ENCODE measurements at places on chromosomes 3 and 15.

DNA sequence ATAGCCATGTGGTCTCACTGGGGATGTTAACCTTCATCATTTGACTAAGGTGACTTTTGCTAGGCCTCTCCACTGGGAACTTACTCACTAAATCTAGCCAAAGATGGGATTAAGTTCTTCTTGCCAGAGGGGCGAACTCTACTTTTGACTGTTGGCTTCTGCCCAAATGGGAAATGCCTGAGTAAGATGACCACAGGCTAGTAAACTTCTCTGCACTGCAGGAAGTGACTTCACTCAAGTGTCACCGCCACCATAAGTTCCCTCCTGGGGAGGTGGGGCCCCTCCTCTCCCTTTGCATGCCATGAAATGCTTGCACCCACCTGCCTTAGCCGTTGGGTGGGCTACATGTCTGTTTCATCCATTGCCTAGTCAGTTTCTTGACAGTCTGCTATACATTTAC lies 388.3 kb downstream of the FEZF2 start:
- DNase-seq = no peak

GRCh38 chr15:82530606-82531379 lies 9.5 kb downstream of the RPS17 start:
- peak; percentile 86 for DNase-seq

DNA sequence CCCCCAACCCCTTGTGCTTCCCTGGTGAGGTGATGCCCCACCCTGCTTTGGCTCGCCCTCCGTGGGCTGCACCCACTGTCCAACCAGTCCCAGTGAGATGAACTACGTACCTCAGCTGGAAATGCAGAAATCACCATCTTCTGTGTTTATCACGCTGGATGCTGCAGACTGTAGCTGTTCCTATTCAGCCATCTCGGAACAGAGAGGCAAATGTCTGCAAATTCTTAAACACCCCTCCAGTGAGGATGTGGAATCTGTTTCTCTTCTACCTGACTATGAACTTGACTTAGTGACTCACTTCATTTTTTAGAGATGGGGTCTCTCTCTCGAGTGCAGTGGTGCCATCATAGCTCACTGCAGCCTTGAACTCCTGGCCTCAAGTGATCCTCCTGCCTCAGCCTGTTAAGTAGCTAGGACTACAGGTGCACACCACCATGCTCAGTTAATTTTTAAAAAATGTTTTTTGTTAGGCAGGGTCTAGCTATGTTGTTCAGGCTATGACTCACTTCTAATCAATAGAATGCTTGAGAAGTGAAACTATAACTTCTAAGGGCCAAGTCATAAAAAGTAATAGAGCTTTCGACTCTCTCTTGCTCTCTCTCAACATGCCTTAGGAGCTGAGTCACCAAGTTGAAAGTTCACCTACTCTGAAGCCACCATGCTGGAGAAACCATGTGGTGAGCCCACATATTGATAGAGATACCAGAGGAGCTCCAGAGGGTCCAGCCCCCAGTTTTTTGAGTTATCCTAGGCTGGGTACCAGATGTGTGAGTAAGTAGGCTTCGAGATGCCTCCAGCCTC lies 11.5 kb upstream of the PARP14 start:
- DNase-seq = no peak

DNA sequence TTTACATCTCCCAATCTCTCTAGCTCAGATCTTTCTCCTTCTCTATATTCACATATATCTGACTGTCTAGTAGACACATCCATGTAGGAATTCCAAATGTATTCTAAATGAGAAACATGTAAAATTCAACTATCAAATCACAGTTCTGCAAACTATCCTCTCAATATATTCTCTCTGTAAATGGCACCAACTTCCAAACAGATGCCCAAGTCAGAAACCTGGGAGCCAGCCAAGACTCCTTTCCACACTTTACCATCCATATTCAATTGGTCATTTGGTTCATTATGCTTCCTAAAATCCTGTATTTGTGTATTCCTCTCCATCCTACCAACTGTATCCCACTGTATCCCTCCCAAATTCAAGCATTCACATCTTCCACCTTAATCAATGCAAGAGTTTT lies 53.0 kb upstream of the INO80 start:
- DNase-seq = no peak

- no peak for DNase-seq
Measured at GRCh38 chr15:51647128-51647562, 24.6 kb upstream of the DMXL2 start.

GRCh38 chr3:72427624-72428023 lies 420.6 kb downstream of the SHQ1 start:
- DNase-seq = no peak

GRCh38 chr3:159928071-159928491 lies 60.6 kb upstream of the IL12A start:
- no peak for DNase-seq

DNA sequence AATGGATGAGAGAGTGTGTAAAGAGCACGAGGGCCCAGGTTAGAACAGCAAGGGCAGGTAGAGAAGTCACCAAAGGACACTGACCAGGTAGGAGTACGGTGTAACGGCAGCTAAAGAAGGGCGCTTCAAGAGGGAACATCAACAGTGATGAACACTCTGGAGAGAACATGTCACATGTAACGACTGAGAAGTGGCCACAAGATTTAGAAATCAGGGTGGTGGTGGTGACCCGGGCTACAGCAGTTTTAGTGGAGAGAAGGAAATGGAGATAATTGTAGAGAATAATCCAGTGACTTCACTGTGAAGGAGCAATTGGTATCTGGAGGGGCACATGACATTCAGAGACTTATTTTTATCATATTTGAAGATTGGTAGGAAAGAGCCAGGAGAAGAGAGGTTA lies 1.2 kb upstream of the C15orf40 start:
- no peak for DNase-seq

DNA sequence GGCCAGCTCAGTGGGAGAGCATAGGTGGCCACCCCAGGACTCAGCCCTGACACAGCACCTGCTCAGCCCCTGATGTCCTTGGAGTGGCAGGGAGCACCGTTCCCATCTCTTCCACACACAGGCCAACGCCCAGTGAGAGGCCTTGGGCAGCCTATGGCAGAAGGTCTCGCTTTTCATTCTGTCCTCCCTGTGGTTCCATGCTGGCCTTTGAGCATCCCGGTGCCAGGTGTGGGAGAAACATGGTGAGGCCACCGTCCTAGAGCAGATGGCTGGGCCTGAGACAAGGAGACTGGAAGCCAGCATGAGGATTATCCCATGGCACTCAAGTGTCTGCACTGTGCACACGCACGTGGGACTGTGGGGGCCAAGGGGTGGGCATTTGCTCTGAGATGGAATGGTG lies 25.1 kb downstream of the ADCY5 start:
- DNase-seq = no peak

GRCh38 chr3:196165850-196166249 lies 45.4 kb downstream of the ZDHHC19 start:
- no peak for DNase-seq

DNA sequence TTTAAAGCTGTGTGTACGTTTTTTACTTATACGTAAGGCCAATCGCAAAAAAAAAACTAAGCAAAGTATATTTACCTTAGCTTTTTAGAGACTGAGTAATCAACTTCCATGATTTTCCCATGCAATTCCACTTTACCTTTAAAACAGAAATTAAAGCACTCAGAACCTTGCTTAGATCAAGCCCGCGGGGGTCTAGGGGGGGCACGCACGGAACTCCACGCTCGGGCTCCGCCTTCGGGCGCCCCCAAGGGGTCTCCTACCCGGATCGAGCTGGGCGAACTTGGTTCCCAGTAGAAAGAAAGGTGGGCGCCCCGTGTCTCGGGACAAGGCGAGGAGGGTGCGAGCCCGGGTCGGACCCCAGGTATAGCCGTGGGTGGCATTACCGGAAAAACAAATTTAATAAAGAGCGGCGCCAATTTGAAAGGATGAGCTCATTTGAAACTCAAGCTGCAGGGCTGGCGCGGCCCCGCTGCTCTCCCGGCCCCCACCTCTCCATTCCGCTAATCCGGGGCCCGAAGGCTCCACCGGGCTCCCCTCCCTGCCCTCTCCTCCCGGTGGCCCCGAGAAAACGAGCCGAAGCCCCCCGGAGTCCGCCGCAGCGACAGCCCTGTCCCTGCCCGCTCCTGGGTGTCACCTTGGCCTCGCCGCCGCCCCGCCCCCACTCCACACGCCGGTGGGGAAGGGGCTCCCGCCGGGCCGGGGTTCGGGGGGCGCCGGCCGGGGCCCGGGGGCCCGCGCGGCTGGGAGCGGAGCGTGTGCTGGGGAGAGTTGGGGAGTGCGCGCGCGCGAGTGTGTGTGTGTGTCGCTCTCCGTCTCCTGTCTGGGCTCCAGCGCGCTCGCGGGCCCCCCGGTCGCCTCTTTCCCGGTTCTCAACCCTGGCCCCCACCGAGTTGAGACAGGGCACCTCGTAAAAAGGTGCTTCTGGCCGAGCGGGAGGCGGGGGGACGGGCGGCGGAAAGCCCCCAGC lies 1.5 kb downstream of the IGF2BP2 start:
- DNase-seq = no peak

GRCh38 chr3:149536429-149536828 lies 61.9 kb downstream of the TM4SF4 start:
- no peak for DNase-seq
